Suprapubic skin (tissue), 4 donors: ENCODE measurements at places on chromosomes 13 and 19. TPM values are rescaled to one million over a fixed set of nuclear protein-coding genes. Genes with fewer than 3 reads are reported as not detected.

PNKP gene
- total RNA-seq = 26.0 TPM

ZNF575 gene
- 0.52 TPM for total RNA-seq

CYP2A6 gene
- total RNA-seq = not detected

LNX2 gene
- 15.9 TPM for total RNA-seq

GRK1 gene
- not detected for total RNA-seq

ZNF285 gene
- total RNA-seq = 0.21 TPM
